ENCODE measurements at places on chromosomes 1 and 21. TPM values are rescaled to one million over a fixed set of nuclear protein-coding genes. Genes with fewer than 3 reads are reported as not detected.

GRCh38 chr21:31711745-31712285, 20.1 kb downstream of the SCAF4 start:
- H3K27ac ChIP-seq = no peak overlapping the region
- H3K36me3 ChIP-seq = no peaks in the 10 kb centered on the region
- H3K27me3 ChIP-seq = no peaks in the 10 kb centered on the region
- H3K4me1 ChIP-seq = peaks cover 32% of the 10 kb centered on the region

GRCh38 chr1:198530953-198531352, 9.5 kb downstream of the ATP6V1G3 start:
- no peak overlapping the region for H3K27ac ChIP-seq
- H3K4me1 ChIP-seq = peaks cover 32% of the 10 kb centered on the region
- H3K4me3 ChIP-seq = no peak overlapping the region
- peaks cover 3% of the 10 kb centered on the region for H3K27me3 ChIP-seq

- H3K4me3 ChIP-seq = no peak overlapping the region
- no peaks in the 10 kb centered on the region for H3K4me1 ChIP-seq
- DNase-seq = no peak
- no peaks in the 10 kb centered on the region for H3K36me3 ChIP-seq
- no peak overlapping the region for H3K27ac ChIP-seq
These were observed 117.5 kb downstream of the TOMM20 start for GRCh38 chr1:235011064-235011598.

- H3K27ac ChIP-seq = no peak overlapping the region
- H3K36me3 ChIP-seq = no peaks in the 10 kb centered on the region
- H3K4me3 ChIP-seq = no peak overlapping the region
- H3K27me3 ChIP-seq = no peaks in the 10 kb centered on the region
- no peak for DNase-seq
These were observed 47.0 kb downstream of the ETS2 start for GRCh38 chr21:38852708-38853107.

DNA sequence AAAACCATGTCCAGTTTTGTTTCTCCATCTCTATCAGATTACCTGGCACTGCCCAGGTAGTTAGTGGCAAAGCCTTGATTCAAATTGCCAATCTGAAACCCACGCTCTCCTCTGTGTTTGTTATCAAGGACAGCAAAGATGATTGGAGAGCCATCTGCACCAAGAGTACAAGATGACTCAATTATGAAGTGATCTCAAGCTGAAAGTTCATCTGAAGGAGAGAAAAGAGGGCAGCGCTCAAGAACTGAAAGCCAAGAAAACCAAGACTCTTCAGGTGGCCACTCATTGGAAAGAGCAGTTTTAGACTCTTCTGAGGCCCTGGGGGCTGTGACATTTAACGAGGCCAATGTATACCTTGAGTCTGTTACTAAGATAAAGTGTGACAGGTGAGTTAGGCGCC, 13.8 kb downstream of the RXRG start:
- H3K27ac ChIP-seq = no peak overlapping the region
- H3K4me3 ChIP-seq = no peak overlapping the region
- DNase-seq = no peak
- no peaks in the 10 kb centered on the region for H3K36me3 ChIP-seq
- H3K4me1 ChIP-seq = no peaks in the 10 kb centered on the region

Gene PROK1
- total RNA-seq = 0.95 TPM

Gene SPATC1L
- total RNA-seq = 27.5 TPM

Gene BSND
- 0.09 TPM for total RNA-seq

Gene ZNHIT6
- 21.6 TPM for total RNA-seq

Gene TAL1
- not detected for total RNA-seq
